RWPE1 (cell line): ENCODE measurements at places on chromosomes 5 and 9.
A peak's percentile ranks its signal among the peaks of the same experiment; 100 is the strongest.

DNA sequence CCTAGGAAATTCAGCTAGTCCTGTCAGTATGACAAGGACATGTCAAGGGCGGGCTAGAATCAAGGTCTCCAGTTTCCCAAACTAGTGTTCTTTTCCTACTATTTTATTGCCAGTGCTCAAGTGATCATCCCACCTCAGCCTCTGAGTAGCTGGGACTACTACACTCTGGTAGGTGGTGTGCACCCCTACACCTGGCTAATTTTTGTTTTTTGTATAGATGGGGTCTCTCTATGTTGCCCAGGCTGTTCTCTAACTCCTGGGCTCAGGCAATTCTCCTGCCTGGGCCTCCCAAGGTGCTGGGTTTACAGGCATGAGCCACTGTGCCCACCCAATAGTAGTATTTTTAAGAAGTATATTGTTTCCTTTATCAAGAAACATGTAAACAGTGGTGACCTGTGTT lies 54.0 kb downstream of the C9orf85 start:
- DNase-seq, result no peak

DNA sequence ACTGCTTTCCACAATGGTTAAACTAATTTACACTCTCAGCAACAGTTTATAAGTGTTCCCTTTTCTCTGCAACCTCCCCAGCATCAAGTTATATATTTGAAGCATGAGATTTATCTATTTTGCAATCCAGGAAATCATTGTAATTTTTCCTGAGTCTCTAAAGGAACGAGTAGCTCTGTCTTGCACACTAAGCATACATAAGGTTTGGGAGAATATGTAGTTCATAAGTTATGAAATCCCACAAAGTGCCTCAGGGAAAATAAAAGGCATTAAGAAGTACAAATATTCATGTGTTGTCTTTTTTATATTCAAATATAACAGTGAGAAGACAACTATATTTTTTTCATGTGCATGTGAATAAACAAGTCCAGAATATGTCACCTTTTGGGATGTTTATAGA lies 377.1 kb upstream of the RORB start:
- DNase-seq, result no peak

GRCh38 chr5:1800472-1801221 lies 560 bp upstream of the NDUFS6 start:
- DNase-seq, result peak; percentile 38

DNA sequence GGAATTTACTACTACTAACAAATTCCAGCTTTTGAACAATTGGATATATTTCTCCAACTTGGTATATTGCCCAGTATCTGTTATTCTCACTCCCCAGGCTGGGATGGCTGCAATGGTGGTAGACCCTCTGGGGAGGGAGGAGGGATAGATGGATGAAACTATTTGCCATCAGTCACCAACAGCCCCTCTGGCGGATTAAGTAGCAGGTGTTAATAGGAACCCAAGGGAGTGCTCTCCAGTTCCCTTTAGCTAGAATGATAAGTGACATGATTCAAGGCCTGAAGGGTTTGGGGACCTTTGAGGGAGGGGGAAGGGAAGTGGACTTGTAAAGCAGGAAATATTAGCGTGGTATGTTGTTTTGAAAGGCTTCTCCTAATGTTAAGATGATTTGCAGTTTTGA lies 824.0 kb upstream of the ARRDC3 start:
- no peak for DNase-seq

DNA sequence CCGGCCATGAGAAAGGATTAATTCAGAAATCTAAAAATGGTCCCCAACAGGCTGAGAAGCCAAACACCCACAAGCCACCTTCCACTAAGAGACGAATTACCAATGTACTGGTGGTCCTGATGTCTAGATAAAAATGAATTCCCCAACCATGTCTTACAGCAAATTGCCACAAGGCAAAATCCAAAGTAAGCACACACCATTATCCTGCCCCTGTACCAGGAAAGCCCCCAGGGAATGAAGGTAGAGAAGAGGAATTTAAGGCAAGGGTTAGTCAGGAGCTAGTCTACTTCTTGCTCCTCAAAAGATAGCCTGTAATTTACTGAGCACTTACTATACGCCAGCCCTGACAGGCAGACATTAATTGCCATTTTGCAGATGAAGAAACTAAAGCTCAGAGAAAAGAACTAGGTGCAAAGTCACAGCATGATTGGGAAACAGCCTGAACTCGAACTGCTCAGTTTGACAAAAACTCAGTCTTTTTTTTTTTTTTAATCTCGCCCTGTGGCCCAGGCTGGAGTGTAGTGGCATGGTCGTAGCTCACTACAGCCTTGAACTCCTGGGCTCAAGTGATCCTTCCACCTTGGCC lies 64.3 kb downstream of the RAPGEF1 start:
- DNase-seq, result no peak

DNA sequence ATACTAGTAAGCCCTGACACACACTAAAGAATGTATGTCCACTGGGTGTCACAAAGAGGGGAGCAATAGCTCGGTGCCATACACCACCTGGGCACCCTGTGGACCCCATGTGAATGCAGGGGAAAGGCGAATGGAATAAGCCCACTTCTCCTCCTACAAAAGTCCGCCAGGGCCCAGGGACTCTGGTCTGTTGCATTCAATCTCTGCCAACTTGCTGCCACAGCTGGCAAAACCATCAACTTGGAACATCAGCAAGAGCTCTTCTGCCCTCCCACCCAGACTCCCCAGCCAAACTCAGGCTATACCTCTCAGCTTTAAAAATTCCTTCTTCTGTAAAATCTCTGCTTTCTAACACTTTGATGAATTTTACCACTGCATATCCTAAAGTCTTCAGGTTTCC lies 54.5 kb downstream of the PFDN1 start:
- no peak for DNase-seq

DNA sequence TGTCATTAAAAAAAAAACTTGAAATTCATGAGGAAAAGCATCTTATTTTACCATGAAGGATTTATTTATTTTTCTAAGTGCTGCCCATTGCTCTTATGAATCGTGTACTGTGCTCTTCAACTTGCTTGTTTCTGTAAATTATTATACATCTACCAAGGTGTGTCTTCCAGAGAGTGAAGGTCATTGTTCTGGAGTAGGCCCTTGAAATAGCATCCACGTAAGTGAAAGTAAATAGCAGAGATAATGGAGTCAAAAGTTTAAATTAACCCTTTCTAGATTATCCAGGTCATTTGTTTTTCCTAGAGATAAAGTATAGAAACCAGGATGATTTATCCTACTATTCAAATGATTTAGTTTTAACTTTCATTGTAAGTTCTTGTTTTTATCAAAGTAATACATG lies 473.1 kb downstream of the DIRAS2 start:
- no peak for DNase-seq

GRCh38 chr5:43007246-43007910 lies 32.7 kb downstream of the ANXA2R start:
- peak; percentile 88 for DNase-seq

GRCh38 chr9:114894609-114895433 lies 35.6 kb downstream of the TNFSF8 start:
- peak; percentile 88 for DNase-seq

- DNase-seq, result no peak
These were observed 18.4 kb downstream of the CEL start for GRCh38 chr9:133080161-133080560.

GRCh38 chr5:72955143-72955767 lies 586 bp upstream of the FCHO2 start:
- no peak for DNase-seq

GRCh38 chr9:17839776-17840175 lies 260.9 kb downstream of the SH3GL2 start:
- DNase-seq, result no peak

DNA sequence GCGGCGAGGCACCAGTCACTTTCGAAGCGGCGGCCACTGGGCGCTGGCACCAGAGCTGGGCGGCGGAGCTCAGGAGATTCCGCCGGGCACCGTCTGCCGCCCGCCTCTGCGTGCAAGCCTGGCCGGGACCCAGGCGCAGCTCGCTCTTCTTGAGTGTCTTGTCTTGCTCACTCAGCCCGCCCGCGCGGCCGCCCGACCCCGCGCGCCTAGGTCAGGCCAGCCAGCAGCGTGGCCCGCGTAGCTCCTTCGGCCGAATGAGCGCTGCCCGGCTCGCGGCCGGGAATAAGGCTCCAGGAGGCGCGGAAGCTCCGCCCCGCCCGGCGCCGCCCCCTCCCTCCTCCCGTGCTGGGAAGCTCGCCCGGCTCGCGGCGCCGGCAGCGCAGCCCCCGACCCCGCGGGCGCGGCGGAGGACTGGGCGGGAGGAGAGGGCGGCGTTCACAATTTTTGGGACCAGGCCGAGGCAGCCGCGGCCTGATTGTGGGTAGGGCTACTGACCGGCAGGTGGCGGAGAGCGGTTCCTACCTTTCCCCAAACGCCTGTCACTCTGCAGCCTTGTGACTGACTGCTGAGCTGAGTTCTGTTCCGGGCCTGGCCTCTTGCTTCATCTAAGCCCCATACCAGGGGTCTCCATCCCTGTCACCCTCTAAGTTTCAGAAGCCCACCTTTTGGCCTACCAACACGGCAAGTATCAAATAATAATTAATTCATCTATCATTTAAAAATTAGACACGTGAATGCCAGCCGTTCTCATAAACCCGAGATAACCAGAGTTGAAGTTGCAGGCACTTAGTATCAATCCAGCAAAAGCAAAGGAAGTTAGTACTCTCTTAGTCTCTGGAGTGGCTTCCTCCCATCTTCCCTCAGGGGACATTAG lies at the start of gene HBEGF:
TSS of gene HBEGF (minus strand) at position 256 of the 874 bp plus-strand sequence. CDS start 275 bp downstream, outside the sequence.
- DNase-seq, result peak; percentile 94

- no peak for DNase-seq
These were observed 361.0 kb downstream of the NFIB start for GRCh38 chr9:13952906-13953305.

GRCh38 chr9:89667726-89668125 lies 62.9 kb downstream of the GADD45G start:
- no peak for DNase-seq

GRCh38 chr5:38048400-38048799 lies 208.6 kb upstream of the GDNF start:
- DNase-seq, result no peak

DNA sequence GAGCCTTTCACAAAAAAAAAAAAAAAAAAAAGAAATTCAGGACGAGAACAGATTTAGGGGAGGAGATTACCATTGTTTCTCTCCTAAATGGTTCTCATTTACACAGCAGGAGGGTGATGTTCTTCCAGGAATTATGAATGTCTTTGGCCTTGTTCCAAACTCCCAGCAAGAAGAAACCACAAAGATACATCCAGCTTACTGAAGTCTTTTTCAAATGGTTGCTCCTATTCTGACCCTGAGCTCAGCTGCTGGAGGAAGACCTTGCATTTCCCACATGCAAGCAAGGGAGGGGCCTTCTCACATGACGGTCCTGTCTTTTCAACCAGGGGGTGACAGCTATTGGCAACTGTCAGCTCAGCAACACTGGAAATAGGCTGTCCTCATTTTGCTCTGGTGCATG lies 203.0 kb upstream of the VLDLR start:
- DNase-seq, result no peak

- DNase-seq, result no peak
These were observed 241.6 kb upstream of the CD180 start for GRCh38 chr5:67437905-67438845.

GRCh38 chr5:95631991-95632675 lies 12.2 kb downstream of the GPR150 start:
- DNase-seq, result no peak

GRCh38 chr5:155276231-155276630 lies 262.7 kb downstream of the KIF4B start:
- no peak for DNase-seq

- DNase-seq, result no peak
These were observed 104.7 kb downstream of the GAS1 start for GRCh38 chr9:86842573-86842972.

DNA sequence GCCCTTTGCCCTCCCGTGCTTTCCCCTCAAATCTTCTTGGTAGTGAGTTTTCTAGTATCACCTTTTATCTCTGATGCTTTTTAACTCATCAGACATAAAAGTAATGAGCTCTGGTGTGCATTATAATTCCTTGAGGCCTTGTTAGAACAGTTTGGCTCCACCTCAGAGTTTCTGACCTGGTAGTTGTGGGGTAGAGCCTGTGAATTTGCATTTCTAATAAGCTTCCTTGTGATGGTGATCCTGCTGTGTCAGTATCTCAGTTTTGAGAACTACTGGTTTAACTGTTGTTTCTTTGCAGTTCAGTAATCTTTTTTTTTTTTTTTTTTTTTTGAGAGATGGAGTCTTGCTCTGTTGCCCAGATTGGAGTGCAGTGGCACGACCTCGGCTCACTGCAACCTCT lies 31.1 kb downstream of the UBE2D2 start:
- DNase-seq, result no peak

DNA sequence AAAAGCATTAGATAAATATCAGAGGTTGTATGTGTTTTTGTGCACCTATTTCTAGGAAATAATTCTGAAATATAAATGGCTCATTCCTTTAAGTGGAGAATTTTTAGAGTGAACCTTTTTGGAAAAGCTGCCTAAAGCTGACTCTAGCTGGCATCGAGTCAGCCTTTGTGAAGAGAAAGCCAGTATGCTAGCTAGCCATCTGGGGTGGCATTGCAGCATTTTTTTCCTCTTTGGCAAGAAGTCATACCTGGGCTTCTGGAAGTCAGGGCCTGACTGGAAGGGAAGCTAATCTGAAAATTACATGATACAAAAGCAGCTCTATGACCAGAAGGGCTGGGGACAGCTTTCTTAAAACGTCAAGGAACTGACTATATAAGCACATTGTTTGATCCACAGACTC lies 19.7 kb downstream of the ANP32B start:
- no peak for DNase-seq

DNA sequence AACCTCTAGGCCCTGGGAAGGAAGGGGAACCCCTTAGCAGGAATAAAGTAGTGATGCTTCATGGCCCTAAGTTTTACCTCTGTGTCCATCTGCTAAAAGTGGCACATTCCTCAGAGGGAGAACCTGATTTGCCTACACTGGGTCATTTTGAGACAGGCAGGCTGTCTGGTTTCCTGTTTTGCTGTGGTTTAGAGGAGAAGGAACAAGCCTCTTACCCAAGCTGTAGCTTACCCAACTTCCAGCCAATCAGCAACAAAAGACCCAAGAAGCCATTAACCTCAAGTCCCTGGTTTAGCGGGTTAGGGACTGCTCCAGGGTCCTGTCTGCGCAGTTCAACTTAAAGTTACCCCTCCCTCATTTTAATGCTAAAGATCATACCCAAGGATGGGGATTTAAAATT lies 411.0 kb downstream of the MAT2B start:
- DNase-seq, result no peak

- no peak for DNase-seq
These were observed 25.8 kb upstream of the IFNA14 start for GRCh38 chr9:21265421-21266189.

- no peak for DNase-seq
These were observed 25.6 kb upstream of the TUSC1 start for GRCh38 chr9:25703701-25704357.

- DNase-seq, result peak; percentile 80
These were observed 90.0 kb upstream of the POU5F2 start for GRCh38 chr5:93831449-93831848.

- DNase-seq, result no peak
These were observed 302.3 kb upstream of the GRAMD2B start for GRCh38 chr5:126120939-126121338.

DNA sequence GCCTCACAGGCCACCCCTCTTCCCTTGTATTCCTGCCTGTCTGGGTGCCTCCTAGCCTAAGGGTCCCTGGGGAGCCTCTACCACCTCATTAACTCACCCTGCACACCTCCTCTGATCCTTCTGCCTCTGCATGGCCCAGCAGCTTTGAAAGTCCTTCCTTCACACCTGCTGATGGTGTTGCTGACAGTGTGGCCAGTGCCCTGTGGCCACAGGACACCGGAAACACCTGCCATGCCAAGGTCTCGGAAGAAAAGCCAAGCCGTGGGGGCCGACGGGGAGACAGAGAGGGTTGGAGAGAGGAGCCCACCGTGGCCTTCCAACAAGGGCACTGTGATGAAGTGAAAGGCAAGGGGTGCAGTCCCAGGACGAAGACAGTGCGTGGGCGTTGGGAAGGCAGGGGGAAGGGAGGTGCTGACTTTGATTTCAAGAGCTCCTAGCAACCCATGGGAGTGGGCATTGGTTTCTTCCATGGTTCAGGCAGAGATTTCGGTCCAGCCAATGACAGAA lies 4.1 kb downstream of the BTNL9 start:
- DNase-seq, result no peak
